ENCODE measurements at places on chromosomes 5 and 9.

- no peak for DNase-seq
Measured at GRCh38 chr5:65020492-65020891, 251.8 kb downstream of the CWC27 start.

DNA sequence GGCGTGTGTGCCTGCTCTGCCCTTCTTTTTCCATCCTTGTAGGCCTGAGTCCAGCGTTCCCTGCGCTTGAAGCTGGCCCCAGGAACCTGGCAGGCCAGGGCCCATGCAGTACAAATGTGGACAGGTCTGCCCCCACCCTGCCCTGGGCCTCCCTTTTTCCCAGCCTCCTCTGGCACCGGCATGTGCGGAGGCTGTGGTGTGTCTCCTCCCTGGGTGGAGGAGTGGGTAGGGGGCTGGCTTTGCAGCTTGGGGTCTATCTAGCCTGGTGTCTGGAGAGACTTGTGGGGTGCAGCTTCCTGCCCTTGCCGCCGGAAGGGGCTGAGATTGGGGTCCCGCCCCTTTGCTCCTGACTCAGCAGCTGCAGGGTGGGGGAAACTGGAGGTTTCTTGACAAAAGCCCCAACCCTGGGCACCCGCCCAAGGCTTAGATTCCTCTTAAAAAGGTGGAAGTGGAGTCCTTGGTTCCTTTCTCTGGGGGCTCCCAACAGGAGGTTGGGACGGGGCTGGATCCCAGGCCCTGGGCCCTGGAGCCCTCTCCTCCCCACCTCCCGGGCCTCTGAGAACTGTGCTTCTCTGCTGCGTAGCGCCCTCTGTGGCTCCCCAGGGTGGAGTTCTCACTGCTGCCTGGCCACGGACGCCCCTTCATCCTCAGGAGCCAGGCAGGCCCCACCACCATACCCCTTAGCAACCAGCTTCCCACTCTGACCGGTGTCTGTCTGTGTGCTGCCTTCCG lies 18.0 kb downstream of the RXRA start:
- peak; percentile 53 for DNase-seq

DNA sequence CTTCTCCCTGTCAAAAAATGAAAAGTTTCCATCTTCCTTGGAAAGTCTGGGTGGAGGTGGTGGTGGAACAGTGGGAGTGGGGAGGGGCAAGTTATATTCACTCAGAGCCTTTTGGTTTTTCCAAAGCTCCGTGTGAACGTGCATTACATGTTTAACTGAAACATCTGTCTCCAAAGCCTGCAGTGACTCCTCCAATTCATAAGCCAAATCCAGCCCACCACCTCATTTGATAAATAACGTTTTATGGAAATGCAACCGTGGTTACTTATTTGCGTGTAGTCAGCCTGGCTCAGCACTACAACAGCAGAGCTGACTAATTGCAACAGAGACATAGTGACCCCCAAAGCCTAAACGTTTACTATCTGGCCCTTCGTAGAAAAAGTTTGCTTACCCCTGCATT lies 13.9 kb downstream of the TNFSF8 start:
- DNase-seq: no peak

DNA sequence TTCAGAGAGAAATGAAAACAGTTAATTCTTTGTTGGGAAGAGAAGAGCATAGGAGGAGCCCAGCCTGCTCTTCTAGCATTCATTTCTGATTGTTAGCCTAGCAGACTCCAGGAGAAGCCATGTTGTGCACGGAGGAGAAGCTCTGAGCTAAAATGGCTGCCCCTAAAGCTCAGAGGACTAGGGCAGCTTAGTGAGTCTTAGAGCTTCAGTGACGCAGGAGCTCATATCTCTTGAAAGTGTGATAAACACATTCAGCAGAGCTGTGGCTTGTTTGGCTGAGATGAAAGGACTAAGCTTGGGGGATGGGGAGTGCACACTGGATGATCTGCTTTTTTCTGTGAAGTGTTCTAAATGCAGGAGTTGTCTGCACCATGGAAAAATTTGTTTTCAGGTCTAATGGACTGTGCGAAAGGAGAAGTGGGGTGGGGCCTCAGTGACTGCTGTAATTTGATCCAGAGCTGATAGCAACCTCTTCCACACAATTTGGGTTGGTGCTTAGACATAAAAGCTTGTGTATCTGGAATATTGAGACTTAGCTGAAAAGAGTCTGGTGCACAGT lies 58.5 kb downstream of the ZNF462 start:
- peak; percentile 11 for DNase-seq

DNA sequence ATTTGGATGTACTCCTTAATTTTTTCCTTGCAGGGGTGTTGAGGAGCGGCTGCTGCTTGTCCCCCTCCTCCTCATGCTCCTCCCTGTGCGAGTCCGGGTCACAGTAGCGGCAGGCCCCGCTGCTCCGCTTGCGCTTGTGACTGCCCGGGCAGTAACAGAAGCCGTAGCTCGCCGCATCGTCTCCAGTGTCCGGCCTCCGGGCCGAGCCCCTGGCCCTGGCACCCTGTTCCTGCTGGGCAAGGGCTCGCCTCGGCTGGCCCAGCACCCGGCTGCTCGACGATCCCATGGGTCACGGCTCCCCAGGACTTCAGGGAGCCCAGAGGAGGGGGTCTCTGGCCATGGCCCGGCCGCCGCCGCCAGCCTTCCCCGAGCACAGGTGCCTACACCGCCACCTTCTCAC lies at the start of gene GMCL2:
GMCL2 (minus strand) TSS at position 358 of the 400 bp plus-strand sequence; CDS start at position 286, 72 bp downstream.
- DNase-seq: no peak

DNA sequence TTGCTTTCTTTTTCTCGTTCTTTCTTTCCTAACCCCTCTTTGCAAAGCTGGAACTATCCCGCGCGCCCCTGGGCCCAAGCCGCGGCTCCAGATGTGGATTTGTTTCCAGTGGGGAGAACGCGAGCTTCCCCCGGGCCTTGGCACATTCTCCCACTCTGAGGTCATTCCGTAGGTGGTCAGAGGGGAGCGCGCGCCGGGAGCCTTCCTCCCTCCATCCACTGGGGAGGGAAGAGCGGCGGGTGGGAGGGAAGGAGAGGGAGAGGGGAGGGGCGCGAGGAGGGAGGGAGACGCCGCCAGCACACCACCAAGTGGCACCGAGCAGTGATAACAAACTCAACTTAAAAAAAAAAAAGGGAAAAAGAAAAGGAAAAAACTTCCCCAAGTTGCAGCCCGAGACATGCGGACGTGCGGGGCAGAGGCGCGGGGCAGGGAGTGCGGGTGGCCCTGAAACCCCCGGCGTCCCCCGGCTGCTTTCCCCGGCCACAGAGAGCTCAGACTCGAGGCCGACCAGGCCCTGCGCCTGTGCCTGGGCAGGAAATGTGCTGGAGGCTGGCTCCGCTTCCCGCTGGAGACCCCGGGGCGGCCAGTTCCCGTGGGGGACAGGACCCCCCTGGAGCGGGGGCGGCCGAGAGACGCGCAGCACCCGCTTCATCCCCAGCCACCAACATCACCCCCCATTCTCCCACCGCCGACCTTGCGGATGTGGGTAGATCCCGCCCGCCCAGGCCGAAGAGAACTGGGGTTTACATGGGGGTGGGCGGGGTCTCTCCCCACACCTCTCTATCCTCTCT lies 3.1 kb downstream of the IER5L start:
- DNase-seq: peak; percentile 52
